ENCODE measurements at places on chromosomes 3 and 15.

GRCh38 chr15:70826634-70827033, 27.3 kb downstream of the LARP6 start:
- no peak for DNase-seq

DNA sequence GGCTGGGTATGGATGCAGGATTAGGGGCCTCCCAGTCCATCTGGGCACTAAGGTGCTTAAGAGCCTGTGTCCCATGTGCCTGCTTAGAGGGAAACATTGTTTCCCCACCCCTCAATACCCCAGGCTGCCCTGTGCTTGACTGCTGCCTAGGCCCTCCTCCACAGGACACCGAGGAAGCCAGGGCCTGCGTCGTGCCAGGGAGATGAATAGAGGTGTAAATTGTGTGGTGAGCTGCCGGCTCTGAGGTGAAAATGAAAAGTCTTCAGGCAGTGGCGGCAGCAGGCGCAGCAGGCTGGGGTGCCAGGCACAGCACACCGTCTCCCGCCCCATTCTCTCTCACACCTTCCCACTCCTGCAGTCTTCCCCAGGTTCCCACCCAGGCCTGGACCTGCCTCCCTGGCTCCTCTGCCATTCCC, 13.9 kb upstream of the GRM2 start:
- DNase-seq, result no peak

- no peak for DNase-seq
These were observed 598.0 kb upstream of the SEMA6D start for GRCh38 chr15:47119349-47119748.

DNA sequence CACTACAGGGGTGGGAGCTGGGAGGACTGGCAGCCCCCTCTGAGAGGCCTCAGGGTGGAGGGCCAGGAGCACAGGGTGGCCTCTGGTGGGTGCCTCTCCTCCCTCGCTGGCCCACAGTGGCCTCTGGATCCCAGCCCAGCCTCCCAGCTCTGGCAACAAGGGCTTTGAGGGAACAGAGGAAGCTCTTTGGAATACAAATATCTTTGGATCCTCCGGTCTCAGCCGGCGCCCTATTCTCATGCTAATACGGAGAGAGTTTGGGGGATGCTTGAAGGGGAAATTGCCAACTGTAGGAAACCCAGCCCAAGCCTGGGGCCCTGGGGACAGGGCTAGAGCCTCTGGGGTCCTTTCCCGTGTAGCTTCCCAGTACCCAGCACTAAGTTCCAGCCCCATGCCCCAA, 33.4 kb upstream of the INSYN1 start:
- no peak for DNase-seq

GRCh38 chr3:79297245-79297960, 470.4 kb downstream of the ROBO1 start:
- no peak for DNase-seq

- DNase-seq, result no peak
These were observed 46.1 kb upstream of the RASGRP1 start for GRCh38 chr15:38610748-38611147.

- DNase-seq, result no peak
These were observed 20.4 kb upstream of the PARL start for GRCh38 chr3:183904833-183905780.

DNA sequence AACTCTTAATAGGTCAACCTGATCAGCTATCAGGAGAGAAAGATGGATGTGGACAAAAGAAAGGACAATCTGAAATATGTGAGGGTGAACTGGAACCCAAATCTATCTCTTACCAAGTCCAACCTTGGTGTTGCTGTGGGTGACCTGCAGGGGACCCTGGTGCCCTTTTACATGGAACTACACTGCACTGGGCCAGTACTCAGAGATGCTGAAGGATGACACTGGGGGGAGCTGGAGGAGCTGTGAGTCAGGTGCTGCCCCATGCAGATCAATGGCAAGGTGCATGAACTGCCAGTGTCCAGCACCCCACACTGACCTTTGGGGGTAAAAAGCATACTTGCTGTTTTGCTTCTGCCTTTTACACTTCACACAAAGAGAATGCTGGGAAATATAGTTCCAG, 55.6 kb upstream of the TBC1D5 start:
- DNase-seq, result no peak

DNA sequence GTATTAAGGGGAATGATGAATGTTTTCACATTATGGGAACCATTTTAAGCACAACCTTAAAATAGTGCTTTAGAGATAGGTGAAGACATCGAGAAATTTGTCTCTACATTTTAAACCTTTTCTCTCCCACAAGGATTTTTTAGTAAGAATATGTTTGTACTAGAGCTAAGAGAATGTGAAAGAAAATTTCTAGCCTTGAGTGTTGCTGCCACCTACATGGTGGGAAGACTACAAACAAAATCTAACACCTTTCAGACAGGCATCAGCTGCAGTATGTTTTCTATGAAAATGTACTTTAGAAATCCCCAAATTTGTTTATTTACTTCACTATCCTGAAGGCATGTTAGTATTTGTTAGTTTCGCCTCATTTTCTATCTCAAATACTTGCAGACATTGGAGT, 247.4 kb downstream of the WDR72 start:
- no peak for DNase-seq

DNA sequence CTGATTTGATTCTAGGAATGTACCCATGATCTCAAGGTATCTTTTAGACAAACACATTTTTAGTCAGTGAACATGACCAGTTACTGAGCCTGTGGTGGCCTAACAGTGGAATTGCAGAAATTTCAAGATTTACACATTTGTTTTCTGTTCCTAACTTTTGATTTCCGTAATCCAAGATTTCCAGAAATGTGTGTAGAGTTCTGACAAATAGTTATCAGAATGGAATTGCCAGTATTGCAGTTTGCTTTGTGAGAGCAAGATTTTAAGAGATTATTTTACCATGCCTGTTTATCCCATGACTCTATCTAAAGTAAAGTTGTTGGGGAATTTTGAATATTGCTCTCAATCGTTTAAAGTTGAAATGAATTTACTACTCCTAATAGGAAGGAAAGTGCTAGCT, 11.7 kb upstream of the UTS2B start:
- DNase-seq, result no peak

GRCh38 chr15:38005953-38006808, 71.7 kb downstream of the TMCO5A start:
- DNase-seq, result no peak

GRCh38 chr15:28884151-28884940, 1.4 kb upstream of the APBA2 start:
- no peak for DNase-seq

DNA sequence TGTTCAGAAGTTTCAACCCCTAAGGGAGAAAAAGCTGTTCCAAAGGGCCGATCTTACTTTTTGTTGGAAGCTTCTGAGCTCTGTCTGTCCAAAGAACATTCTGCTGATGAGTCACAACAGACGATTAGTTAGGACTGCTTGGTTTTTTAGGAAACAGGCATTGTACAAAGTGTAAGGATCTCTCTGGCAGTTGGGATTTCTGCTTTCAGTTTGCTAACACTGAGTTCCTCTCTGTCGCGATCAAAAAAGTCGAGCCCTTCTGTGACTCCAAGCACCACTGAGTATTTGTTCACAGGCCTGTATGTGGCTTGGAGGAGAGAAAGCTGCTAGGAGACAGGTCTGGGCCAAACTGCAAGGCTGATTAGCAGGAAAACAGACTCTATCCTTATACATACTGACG, 91.8 kb upstream of the PFN2 start:
- no peak for DNase-seq
